ENCODE measurements at places on chromosomes 2 and 18.

DNA sequence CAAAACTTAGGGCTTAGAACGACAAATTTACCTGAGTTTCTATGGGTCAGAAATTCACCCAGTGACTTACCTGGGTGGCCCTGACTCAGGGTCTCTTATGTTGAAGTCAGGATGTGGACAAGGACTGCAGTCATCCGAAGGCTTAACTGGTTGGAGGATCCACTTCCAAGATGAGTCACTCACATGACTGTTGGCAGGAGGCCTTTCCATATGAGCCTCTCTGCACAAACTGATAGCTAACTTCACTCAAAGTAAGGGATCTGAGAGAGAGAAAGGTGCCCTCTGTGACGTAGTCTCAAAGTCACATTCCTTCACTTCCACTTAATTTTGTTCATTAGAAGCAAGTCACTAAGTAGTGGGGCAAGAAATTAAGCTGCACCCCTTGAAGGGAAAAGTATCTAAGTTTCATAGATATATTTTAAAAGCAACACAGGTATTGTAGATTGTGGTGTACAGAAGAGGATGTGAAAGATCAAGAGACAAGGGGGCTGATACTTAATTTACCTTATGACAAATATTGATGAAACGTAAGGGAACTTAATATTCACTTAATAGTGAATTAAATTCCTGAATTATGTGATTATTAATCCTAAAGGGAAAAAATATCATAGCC lies 48.4 kb downstream of the TANK start:
- H3K4me1 ChIP-seq: no peaks in the 10 kb centered on the region
- no peak overlapping the region for H3K27ac ChIP-seq
- H3K27me3 ChIP-seq: no peaks in the 10 kb centered on the region

DNA sequence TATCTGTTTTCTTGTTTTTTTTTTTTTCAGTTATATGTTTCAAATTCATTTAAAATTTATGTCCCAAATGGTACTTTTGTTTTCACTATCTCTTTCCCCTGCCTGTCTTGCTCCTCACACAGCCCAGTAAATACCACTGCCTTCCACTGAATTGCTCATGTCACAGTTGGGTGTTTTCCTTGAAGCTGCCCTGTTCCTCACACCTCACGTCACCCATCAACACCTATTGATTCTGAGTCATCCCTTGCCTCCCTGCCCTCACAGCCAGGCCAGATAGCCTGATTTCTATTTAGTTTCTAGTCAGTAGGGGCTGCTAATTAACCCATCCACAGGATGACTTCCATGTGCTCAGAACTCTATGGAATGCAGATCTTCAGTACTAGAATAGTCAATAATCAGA lies 25.3 kb downstream of the FSHR start:
- no peak overlapping the region for H3K27ac ChIP-seq
- no peak overlapping the region for H3K4me3 ChIP-seq
- H3K27me3 ChIP-seq: peaks cover 4% of the 10 kb centered on the region
- H3K4me1 ChIP-seq: no peaks in the 10 kb centered on the region
- H3K36me3 ChIP-seq: no peaks in the 10 kb centered on the region
- no peak for DNase-seq

DNA sequence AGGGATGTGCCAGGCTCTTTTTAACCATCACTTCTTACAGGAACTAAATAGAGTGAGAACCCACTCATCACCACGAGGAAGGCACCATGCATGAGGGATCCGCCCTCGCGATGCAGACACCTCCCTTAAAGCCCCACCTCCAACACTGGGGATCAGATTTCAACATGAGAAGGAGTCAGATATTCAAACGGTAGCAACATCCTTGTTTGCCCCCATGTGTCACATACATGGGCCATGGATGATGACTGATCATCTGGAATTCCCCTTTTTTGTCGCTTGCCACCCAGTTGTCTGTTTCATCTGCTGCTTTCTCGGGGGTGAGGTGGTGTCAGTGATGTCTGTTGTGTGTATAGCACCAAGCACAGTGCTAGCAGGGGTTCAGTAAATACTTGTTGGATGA lies 57.9 kb downstream of the NCK2 start:
- H3K27ac ChIP-seq: no peak overlapping the region
- peaks cover 27% of the 10 kb centered on the region for H3K4me1 ChIP-seq
- no peaks in the 10 kb centered on the region for H3K27me3 ChIP-seq
- H3K4me3 ChIP-seq: no peak overlapping the region
- peaks cover 3% of the 10 kb centered on the region for H3K36me3 ChIP-seq
- no peak for DNase-seq

- H3K27me3 ChIP-seq: peaks cover 21% of the 10 kb centered on the region
- H3K4me1 ChIP-seq: peaks cover 15% of the 10 kb centered on the region
- no peak overlapping the region for H3K27ac ChIP-seq
- H3K4me3 ChIP-seq: no peak overlapping the region
- no peak for DNase-seq
- no peaks in the 10 kb centered on the region for H3K36me3 ChIP-seq
These were observed 273.0 kb downstream of the PDE11A start for GRCh38 chr2:177799531-177799930.

DNA sequence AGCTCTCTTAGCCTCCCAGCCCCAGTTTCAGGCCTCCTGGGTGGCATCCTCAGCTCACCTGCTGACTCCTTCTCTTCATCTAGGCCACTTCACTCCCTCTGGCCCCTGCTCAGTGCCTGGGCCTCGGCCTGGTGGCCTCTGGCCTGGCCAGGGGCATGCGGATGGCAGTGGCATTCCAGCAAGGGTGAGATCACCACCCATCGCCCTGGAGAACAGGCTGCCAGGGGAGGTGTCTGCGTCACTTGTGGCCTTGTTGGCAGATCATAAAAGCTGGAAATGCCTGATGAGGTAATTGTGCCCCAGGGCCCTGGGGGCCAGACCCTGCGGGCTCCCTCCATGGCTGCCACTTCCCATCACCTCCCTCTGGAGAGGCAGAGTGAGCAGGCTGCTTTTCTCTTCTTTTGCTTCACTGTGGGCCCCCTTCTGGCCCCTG lies 72.5 kb upstream of the SMAD2 start:
- H3K4me1 ChIP-seq: peaks cover 3% of the 10 kb centered on the region
- H3K27me3 ChIP-seq: no peaks in the 10 kb centered on the region
- H3K27ac ChIP-seq: no peak overlapping the region
- H3K4me3 ChIP-seq: no peak overlapping the region
- DNase-seq: no peak

- H3K4me3 ChIP-seq: no peak overlapping the region
- DNase-seq: no peak
- no peak overlapping the region for H3K27ac ChIP-seq
- no peaks in the 10 kb centered on the region for H3K4me1 ChIP-seq
- H3K36me3 ChIP-seq: no peaks in the 10 kb centered on the region
These were observed 59.6 kb downstream of the KCNF1 start for GRCh38 chr2:10971161-10971887.

Measured in mesothelial cell of epicardium (in vitro differentiated cells).